ENCODE measurements at places on chromosomes 7 and 10.

DNA sequence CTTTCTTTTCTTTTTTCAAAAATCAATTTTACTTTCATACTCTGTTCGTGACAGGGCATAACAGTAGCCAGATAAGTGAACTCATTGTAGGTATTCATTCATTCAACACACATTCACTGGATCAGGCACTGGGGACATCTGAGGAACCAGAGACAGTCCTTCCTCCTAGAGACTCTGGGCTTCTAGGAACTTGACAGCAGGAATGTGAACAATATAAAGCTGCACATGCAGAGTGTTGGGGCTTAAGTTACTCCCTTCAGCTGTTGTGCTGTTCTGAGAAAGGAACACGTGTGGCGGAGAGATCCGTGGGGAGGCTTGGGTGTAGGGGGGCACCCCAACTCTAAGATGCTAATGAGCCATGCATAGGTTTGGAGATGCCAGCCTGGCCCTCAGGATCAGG is 120.4 kb downstream of the PKD1L1 start:
- no peak for DNase-seq

DNA sequence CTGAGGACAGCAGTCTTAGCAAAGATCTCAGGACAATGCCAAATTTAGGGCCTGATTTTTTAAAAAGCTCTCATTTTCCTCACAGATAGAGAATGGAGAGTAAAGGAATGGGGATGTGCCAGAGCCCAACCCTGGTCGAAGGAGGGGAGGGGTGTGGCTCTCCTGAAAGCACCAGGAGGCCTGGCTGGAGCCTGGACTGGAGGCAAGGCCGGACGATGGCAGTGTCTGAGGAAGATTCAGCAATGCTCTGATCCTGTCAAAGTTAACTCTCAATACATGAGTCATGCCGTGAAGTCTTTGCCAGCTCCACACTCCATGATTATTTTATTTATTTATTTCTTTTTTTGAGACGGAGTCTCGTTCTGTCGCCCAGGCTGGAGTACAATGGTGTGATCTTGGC is 108.3 kb downstream of the UPF2 start:
- no peak for DNase-seq

DNA sequence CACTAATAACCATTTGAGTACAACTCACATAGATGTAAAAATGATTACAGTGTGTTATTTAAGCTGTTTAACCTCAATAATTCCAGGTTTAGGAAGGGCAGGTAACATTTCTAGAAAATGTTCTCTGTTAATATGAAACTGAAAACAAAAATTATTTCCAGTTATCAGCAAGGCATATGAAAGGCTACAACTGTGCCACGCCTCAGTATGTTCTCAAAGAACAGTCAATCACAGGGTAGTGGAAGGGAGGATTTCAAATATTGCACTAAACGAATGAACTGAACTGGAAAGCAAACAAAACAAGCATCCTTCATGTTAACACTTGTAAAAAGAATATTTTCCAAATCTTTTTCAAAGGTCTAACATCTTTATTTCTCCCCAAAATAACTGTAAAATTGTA is 31.3 kb downstream of the ARHGAP19 start:
- no peak for DNase-seq

GRCh38 chr7:49776994-49777393 is 3.6 kb downstream of the VWC2 start:
- DNase-seq, result no peak

GRCh38 chr10:121722665-121723064 is 124.4 kb upstream of the FGFR2 start:
- no peak for DNase-seq

GRCh38 chr7:150471886-150472285 is 21.5 kb downstream of the GIMAP8 start:
- DNase-seq, result no peak

DNA sequence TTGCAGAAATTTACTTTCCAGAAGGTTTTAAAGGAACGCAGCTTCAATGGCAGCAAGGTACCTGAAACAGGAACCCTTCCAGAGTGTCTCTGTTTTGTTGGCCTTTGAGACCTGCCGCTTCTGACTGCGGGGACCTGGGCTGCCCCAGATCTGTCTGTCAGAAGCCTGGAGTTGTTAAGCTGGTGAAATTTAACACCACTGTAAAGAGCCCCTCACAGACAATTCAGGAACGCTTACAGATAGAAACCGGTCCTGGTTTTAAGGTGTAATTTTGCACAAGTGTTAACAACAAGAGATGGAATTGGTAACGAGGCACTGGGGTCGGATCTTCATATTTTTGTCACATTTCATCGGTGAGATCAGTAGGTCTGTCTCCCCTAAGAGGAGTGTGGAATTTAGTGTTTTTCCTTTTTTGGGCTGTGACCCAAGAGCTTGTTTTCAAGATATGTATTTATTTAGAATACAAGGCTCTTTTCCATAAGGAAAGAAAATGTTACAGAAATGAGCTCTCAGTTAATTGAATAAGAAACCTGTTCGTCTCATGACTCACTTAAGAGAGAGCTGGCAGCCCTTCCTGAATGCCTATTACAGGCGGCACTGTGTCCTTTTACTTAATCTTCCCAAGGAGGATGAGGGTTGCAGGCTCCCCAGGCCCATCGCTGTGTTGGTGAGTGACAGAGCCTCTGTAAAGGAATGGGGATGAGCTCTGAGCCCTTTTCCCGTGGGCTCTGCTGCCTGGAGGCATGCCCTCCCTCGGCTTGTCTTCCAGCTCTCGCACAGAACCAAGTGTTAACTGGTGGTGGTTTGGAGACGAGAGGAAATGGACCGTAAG is 168.7 kb downstream of the CUX1 start:
- no peak for DNase-seq

GRCh38 chr10:97570146-97570788 is 2.3 kb upstream of the ANKRD2 start:
- DNase-seq, result no peak

DNA sequence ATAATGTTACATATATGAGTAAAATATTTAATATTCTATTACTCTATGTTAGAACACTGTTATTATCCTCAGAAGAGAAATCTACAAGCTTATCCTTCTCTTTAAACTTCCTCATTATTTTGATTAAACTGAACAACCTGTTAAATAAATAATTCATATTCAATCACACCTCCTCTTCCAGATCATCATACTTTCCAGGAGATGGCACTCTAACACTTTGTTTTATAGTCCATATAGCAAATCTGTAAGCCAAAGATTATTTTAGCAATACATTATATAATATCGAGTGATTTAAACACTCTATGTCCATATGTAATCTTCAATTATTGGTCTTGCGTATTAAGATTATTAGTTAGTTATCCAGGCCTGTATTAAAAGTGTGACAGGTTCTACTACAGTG is 694.1 kb downstream of the ANKRD7 start:
- no peak for DNase-seq

GRCh38 chr10:24027107-24027506 is 181.8 kb upstream of the KIAA1217 start:
- no peak for DNase-seq

DNA sequence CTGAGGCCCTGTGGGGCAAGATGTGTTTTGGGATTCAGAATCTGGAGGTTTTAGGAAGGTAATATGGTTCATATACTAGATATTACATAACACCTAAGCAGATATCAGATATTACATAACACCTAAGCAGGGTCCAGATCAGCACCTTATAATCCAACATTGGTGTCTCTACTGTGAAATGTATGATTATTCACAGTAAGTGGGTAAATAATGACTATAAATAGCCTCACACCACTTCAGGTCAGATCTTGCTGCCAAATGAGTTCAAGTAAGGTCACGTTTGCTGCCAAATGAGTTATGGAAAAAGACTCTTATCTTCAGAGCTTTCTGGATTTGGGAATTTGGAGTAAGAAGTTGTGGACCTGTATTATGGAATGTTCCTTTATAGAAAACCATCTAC is 14.6 kb downstream of the ADRB1 start:
- no peak for DNase-seq

DNA sequence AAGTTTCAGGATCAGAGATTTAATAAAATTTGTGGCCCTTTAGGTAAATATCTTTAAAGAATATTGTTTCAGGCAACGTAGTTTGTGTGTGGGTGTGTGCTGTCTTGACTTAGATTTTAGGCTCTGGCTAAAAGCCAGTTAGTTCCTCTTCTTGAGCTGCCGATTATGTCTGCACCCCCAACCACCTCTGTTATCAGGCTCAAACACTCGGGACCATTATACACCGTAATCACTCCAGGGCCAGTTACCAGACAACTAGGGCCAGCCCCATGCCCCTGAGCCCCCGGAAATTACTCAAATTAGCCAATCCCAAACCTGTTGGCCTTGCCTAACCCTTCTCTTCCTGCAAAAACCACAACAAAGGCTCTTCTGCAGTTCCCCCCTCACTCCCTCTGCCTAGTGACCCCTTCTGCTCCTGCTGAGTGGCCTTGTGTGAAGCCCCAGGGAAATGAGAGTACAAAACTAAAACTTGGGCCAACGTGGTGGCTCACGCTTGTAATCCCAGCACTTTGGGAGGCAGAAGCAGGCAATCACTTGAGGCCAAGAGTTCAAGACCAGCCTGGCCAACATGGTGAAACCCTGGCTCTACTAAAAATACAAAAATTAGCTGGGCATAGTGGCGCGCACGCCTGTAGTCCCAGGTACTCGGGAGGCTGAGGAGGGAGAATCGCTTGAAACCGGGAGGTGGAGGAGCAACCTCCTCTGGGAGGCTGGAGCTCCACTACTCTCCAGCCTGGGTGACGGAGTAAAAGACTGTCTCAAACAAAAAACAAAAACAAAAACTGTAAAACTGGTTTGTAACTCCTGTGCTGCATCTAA is 9.2 kb upstream of the HNRNPF start:
- no peak for DNase-seq

DNA sequence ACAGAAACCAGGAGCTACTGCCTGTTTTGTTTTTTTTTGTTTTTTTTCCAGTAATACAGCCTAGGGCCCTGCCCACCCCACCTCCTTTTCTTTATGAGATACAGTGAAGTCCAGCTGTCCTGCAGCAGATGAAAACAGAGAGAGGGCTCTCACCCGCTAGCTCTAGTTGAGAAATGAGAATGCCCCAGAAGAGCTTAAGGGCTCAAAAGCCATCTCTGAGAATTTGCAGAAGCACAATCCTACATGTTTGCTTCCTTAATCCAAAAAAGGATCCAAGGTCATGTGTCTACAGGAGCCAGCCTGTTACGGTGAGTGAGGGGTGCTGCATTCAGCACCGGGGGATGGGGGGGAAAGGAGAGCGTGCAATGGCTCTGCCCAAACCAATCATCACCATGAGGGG is 122.7 kb downstream of the KCNMA1 start:
- no peak for DNase-seq

- no peak for DNase-seq
These were observed 131.1 kb downstream of the KCND2 start for GRCh38 chr7:120404042-120404441.

DNA sequence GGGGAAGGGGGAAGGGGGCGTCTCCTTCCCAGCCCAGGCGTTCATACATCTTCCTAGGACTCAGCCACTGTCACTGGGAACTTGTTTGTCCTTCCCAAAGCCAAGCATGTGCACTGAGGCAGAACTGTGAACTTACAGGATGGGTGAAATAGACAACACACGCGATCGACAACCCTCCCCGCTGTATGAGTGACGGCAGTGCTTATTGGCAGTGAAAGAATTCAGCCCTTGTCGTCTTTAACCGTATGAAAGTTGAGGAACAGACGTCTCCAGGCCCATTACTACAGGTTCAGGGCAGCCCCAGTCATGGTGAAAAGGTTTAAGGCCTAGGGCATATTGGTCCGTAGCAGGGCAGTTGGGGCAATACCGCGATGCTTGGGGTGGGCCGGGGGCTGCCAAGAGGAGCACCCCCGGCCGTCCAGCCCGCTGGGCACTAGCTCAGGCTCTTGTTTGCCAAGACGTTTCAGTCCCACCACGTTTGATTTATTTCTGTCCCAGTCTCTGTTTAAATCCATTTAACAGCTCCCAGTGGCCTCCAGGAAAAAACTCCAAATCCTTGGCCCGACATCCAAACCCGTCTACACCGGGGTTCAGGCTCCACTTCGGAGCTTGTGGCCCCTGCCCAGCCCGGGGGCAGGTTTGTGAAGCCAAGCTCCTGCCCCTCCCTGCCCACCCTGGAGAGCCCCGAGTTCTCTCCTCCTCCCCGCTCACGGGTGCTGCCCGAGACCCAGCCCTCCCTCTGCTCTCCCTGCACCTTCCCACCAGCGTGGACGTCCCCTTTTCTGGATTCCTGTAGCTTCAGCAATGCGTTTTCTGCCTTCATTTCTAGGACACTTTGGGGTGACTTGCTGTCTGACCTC is 159.8 kb downstream of the DNAJB6 start:
- DNase-seq, result no peak

DNA sequence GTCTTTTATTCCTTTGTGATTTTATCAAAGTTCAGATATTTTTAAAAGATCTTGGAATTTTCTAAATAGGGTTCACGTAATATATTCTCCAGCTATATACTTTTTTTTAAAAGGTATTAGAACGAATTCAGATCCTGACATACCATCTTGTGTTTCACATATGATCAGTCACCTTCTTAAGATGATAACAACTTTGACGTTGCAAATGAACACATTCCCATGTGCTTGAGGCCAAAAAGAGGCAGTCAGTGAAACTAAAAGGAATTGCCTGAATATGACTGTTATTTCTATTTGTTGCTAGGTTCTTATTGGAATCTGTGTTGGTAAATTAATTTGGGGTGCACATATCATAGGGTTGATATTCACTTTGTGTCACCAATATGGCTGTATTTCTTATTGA is 310.1 kb downstream of the MDFIC start:
- no peak for DNase-seq

DNA sequence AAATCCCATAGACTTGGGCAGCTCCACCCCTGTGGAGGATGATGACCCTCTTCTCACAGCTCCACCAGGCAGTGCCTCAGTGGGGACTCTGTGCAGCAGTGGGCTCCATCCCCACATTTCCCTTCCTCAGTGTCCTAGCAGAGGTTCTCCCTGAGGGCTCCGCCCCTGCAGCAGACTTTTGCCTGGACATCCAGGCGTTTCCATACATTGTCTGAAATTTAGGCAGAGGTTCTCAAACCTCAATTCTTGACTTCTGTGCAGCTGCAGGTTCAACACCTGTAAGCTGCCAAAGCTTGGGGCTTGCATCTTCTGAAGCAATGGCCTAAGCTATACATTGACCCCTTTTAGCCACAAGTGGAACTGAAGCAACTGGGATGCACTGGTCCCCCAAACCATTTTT is 31.8 kb downstream of the NEUROG3 start:
- no peak for DNase-seq

- DNase-seq, result no peak
These were observed 64.4 kb downstream of the RAB18 start for GRCh38 chr10:27568196-27569175.

DNA sequence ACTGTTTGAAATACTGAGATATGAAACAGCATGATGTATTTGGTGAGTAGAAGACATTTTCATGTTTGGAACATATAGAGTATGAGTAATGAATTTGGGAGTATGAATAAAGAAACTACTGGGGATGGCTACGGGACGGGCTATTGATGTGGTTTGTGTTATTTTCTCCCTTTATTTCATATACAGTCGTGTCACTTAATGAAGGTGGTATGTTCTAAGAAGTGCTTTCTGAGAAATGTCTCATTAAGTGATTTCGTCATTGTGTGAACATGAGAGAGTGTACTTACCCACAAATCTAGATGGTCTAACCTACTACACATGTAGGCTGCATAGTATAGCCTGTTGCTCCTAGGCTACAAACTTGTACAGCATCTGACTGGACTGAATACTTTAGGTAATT is 106.3 kb downstream of the CCNY start:
- DNase-seq, result no peak
